ENCODE measurements at places on chromosomes 12 and 14.

GRCh38 chr14:48193893-48194292 lies 518.5 kb upstream of the MDGA2 start:
- no peak for DNase-seq

DNA sequence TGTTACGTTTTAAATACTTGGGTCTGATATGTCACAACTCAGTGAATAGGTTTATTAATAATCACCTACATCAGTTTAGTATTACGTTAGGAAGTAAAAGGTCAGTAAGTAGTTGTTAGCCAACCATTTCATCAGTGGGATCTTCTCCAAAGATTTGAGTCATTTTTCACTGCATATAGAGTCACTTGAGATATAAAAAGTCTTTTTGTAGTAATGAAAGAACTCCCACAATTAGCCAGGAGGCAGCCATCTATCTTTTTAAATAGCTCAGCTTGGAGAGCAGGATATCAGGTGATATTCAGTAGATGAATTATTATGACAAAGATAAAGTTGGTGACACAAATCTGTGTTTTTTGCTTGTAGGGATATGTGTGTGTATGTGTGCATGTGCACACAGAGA lies 309.3 kb downstream of the PDZRN4 start:
- no peak for DNase-seq

GRCh38 chr14:55084401-55085059 lies 33.1 kb downstream of the MAPK1IP1L start:
- no peak for DNase-seq

- no peak for DNase-seq
These were observed 156.8 kb upstream of the PDE3A start for GRCh38 chr12:20211541-20211940.

DNA sequence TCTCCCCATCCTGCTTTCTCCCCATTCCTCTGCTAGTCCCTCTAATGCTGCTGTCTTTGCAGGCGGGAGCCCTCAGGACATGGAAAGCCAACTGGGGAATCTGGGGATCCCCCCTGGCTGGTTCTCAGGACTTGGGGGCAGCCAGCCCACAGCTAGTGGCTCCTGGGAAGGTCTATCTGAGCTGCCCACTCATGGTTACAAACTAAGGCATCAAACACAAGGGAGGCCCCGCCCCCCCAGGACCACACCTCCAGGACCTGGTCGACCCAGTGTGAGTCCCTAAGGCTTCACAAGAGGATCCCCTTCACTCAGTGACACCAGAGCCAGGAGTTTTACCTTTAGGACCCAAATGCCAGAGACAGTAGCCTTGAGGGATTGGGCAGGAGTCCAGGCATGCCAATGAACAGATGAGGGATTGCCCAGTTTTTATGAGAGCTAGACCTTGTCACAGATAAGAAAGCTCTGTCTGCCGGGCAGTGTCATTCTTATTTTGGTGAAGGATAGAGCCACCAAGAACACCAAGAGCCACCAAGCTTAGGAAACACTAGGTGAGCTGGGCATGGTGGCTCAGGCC lies 8.0 kb upstream of the CPNE6 start:
- DNase-seq = no peak

Data from NCI-H1105 (cell line).